ENCODE measurements at places on chromosomes 7 and 10.

- no peak for DNase-seq
Observed at GRCh38 chr7:21912305-21912704, 33.4 kb downstream of the CDCA7L start.

DNA sequence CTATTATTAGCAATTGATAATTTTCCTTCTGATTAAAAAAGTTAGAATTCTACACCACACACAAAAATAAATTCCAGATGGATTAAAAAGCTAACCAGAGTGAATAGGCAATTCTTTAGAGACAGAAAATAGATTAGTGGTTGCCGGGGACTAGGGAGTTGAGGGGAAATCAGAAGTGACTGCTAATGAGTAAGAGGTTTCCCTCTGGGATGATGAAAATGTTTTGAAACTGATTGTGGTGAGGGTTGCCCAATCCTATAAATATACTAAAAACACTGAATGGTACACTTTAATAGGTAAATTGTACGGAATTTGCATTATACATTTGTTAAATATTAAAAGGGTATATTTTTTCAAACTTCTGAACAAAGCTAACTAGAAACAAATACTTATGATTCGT, 214.9 kb downstream of the GPAM start:
- no peak for DNase-seq

DNA sequence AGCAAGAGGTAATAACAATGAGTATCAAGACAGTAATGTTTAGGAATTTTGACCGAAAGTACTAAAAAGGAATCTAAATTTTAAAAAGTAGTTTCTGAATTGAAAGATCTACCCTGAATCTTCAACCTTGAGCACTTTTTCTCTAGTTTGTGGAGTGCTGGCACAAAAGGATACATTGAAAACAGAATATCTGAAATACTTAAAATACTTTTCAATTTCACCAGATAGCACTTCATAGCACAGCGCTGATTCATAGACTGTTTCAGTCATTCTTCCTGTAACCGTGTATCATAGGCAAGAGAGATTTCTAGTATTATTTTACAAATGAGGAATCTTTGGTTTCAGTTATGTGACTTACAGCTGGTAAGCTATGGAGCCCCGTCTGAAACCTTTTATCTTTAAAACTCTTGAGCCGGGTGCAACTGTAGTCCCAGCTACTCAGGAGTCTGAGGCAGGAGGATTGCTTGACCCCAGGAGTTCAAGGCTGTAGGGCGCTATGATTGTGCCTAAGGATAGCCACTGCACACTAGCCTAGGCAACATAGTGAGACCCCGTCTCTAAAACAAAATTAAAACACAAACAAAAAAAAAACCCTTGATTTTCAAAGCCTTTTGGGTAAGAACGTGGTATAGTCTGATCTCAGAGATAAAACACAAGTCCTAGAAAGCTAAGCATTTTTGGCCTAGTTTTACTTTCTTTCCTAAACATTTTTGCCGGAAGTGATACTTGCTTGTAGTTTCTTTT, 35.1 kb downstream of the FHIP2A start:
- no peak for DNase-seq

DNA sequence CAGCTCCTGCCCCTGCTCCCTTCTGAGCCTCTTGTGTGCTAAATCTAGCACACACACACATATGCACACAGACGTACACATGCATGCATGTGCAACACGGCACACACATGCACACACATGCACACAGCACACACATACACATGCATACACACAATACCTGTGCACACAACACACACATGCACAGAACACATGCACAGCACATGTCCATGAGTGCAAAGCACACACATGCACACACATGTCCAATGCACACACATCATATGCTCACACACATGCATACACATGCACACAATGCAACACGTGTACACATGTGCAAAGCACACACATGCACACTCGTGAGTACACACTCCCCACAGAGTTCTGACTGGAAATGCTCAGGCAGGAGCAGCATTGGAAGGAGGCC, 115.0 kb downstream of the WDR37 start:
- no peak for DNase-seq

DNA sequence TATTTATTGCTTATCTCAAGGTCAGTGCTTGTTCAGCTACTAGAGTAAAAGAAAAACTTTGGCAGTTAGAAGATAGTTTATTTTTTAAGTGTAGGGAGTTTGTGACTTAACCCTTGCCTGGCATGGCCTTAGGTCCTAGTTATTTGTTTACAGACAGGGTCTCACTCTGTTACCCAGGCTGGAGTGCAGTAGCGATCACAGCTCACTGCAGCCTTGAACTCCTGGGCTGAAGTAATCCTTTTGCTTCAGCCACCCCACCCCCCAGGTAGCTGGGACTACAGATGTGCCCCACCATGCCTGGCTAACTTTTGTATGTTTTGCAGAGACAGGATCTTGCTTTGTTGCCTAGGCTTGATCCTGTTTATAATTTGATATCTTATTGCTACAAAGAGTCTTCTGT, 4.2 kb downstream of the ANLN start:
- DNase-seq: no peak

- no peak for DNase-seq
Observed at GRCh38 chr10:24168258-24169170, 40.4 kb upstream of the KIAA1217 start.

GRCh38 chr10:50291261-50291850, 40.0 kb upstream of the ASAH2 start:
- no peak for DNase-seq

- no peak for DNase-seq
Observed at GRCh38 chr7:140209866-140210609, 33.3 kb upstream of the KDM7A start.

- no peak for DNase-seq
Observed at GRCh38 chr10:23914641-23915040, 294.3 kb upstream of the KIAA1217 start.

DNA sequence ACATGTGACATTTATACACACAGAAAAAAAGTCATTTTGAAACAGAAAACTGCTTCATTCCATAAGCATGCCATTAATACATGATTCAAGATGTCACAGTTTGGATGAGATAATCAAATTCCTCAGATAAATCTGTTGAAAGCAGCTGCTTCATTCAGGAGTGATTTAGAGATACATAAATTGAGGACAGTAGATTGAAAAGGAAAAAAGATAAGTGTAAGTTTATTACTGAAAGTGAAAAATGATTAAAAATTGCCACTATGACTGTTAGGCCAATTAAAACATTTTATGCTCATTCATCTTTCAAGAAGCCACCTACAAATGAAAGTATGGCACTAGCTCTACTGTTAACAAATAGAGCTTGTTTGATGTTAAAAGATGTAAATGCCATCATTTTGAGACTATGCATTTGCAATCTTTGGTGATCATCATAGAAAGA, 136.9 kb upstream of the CDK6 start:
- DNase-seq: no peak

GRCh38 chr7:70520611-70521010, 611.3 kb upstream of the GALNT17 start:
- DNase-seq: no peak

All from stimulated activated CD4-positive, alpha-beta T cell treated with anti-CD3 and anti-CD28 coated beads, TNF-alpha, amount 100 ng/mL, for 1 hour (primary cell).